Non-pigmented ciliary epithelial cell (primary cell): ENCODE measurements at places on chromosomes 5 and 9.

DNA sequence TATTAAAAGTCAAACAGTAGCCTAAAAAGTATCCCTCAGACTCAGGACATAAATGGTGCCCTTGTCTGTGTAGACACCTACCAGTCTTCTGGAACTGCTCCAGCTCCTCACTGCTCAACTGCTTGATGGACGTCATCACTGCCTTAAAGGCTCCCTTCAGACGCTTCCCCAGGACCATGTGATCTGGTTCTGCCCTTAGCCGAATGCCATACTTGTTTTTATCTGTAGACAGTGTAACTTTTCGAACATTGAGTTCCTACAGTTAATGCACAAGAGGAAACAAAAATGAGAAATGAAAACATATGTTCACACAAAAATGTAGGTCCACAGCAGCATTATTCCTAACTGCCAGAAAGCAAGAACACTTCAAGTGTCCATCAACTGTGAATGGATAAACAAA lies 46.2 kb downstream of the IARS1 start:
- DNase-seq: no peak

DNA sequence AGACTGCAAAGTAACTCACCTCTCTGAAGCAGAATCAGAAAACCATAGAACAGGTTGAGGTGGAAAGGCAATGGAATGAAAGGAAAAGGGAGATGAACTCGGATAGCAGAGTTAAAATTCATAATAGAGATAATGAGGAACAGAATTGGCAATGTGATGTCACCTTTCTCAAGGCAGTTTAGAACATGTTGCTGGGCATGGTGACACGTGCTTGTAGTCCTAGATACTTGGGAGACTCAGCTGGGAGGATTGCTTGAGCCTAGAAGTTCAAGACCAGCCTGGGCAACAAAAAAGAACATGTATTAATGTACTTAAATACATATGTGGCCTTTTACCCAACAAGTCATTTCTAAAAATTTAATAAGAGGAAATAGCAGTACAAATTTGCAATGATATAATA lies 81.6 kb upstream of the MIER3 start:
- no peak for DNase-seq

- no peak for DNase-seq
Observed at GRCh38 chr9:123265833-123266232, 2.6 kb downstream of the STRBP start.

- peak; percentile 2 for DNase-seq
Observed at GRCh38 chr9:100020121-100020795, 78.5 kb downstream of the ERP44 start.

DNA sequence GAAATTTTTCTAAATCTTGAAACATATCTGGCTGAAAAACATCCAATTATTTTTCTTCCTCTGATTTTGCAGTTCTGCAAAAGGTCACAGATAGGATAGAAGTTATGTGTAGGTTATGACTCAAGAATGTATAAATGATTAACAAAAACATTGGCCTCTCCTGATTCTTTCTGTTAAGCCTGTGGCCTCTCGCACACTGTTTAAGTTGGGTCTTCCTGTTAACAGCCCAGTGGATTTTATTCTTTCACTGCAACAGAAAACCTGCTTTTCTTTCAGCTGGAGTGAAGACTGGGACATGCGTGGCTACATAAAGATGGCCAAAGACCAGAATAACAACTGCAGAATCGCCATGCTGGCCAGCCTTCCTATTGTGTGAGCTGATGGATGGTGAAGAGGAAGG lies 17.1 kb upstream of the SPATA31E1 start:
- DNase-seq: no peak

DNA sequence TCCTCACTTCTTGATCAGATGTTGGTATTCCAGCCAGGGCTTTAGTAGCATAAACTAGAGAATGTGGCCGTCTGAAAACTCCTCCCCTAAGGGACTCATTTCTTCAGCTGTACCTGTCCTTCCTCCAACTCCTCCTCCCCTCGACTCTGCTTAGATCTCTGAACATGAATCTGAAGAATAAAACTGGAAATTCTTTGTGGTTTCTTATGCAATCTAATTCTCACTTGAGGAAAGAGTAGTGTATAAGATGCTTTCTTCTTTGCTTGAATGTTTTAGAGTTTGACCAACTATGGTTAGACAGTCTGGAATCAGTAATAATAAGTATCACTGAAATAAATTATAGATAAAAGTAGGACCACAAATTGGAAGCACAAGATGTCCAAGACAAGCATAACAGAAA lies 128.5 kb downstream of the LRRC70 start:
- DNase-seq: no peak

DNA sequence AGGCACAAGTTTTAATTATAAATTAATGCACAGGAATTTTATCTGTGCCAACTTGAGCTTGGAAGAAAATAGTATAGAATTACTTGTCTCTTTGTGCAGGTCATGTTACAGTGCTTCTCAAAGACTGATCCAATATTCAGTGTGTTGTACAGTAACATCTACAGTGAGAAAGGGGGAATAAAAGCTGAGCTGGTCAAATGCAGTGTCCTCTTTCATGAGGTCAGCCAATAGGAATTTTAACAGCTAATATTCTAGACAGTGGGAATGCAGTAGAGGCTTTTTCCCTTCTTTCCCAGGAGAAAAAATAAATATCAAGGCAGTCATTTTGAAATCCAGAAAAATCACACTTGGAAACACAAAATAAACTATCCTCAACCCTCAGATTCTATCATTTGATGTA lies 95.7 kb upstream of the ITGA1 start:
- DNase-seq: no peak

DNA sequence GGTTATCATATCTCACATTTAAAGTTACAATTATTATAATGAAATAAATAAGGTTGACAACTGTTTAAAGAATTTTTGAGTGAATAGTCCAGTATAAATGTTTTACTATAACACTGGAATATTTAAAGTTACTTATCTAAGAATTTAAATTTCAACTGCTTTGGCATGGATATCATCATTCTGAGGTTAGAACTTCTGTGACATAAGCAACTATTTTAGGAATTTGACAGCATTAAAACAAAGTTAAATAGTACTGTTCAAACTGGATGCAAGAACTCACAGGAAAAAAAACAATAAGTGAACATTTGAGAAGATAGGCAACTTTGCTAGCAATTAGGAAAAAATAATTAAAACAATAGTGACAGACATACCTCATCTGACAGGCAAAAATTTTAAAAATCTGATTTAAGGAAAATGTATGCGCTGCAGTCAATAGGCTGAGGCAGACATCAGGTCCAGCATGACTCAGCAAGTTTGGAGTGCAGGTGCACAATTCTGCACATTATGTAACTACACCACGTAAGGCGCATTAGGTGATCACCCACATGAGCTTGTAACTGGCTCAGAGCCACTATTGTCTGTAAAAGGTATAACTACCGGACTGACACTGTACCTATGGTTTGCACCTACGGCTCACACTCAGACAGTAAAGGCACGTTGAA lies 180.6 kb downstream of the PDE4D start:
- no peak for DNase-seq

DNA sequence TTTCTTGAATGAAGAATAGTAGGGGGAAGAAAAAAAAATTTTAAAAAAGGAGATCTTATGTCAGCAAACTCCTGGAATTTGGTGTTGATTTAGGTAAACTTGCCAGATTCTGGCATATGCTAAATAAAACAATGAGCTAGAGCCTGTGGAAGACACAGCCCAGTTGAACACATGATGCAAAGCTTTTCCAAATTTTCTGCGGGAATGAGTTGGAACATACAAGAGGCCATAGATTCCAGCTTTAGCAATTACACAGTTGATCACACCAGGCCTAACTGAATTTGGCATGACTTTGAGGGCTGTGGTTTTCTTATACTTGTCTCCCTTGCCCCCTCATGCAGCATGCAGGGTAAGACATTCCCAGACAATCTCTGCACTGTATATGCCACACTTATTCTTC lies 297.0 kb downstream of the SH3GL2 start:
- DNase-seq: no peak

- DNase-seq: no peak
Observed at GRCh38 chr9:128406848-128407391, 13.7 kb upstream of the CERCAM start.

DNA sequence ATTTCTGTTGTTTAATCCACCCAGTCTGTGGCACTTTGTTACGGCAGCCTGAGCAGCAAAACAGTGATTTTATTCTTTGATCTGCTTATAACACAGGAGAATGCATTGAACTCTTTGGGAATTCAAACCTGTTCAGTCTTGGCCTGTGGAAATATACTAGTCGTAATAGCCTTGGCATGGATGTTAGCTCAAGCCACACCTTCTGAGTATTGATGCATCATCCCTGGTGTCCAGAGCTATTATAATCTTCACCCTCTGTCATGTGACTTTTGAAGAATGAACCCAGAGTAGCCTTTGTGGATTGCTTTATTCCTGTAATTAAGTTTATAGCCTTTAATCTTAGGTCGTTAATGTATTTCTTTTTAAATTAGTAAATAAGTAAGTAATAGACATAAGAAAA lies 50.8 kb upstream of the TEX48 start:
- no peak for DNase-seq

DNA sequence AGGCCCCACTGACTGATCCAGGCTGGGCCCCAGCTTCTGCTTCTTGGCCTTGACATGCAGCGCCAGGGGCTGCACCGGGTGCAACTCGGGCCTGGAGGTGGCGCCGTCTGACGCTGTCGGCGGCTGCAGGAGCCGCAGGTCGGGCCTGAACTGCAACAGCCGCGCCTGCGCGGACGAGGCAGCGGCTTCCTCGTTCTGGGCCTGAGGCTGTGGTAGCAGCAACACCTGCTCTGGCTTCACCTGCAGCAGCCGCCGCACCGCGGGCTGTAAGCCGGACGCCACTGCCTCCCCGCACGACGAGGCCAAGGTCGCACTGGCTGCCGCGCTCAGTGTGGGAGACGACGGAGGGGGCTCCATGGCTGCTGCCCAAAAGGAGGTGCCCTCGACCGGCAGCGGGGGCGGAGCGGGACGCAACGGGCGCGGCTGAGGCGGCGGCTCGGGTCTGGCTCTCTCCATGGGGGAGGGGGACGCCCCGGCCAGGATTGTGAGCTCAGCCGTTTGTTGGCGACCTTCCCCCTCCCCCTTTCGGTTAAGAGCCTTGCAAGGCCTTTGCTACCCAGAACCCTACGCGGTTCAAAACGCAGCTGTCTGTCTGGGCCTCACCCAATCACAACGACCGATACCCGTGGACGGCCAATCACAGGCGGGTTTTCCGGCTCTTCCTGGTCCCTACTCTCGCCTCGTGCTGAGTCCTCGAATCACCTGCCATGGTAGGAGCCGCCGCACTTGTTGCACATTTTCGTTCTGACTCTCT lies 438 bp downstream of the SOX30 start:
- no peak for DNase-seq

- DNase-seq: no peak
Observed at GRCh38 chr9:119544492-119544891, 175.3 kb upstream of the BRINP1 start.

DNA sequence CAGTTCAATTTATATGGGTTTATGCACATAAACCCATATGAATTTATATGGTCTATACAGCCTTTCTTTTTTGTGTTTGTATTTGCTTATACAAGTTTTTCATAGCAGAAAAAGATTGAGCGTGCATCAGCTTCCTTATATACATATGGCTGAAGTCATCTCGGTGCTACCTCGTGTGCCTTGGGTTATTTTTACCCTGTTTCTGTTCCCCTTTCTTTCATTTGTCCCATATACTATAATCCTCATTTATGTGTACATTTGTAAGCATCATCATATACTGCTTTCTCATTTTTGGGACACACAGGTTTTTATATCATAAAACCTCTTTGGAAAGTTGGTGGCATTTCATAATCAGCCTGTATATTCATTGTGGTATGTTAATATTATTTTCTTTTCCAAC lies 107.8 kb upstream of the ADAMTSL1 start:
- no peak for DNase-seq

- no peak for DNase-seq
Observed at GRCh38 chr5:9502864-9503263, 43.0 kb downstream of the SEMA5A start.

DNA sequence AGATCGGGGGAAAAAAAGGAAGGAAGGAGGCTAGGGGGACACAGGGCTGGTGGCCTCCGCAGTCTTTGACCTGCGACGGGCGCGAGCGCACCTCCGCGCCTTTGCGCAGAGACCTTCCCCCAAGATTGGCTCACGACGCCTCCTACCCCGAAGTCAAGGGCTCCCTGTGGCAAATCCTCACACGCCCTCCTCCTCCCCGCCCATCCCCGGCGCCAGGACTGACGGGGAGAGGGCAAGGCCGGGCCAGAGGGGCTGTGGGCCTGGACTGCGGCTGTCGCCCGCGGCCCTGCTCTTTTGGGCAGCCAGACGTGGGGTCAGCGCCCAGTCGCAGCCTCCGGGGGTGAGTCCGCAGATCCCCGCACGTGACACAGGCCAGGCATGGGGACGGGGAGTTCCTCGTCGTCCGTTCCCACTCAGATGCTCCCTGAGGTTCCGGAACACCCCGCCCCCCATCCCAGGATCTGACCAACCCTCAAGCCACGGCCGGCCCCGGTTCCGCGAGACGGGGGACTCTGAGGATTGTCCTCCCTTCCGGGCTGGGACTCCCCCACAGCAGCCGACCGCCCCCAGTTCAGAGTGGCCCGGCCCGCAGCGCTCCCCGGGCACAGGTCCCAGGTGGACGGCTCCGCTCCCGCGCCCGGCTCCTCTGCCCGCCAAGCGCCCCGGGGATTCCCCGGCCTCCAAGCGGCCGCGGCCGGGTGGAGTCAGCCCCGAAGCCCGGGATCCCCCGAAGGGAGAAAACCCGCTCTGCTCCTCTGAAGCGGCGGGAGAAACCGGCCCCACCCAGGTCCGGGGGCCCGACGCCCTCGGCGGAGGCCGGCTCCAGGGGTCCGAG lies 543 bp upstream of the ANKRD33B start:
- no peak for DNase-seq

GRCh38 chr9:7171396-7172153 lies 413.8 kb downstream of the KDM4C start:
- DNase-seq: no peak

- DNase-seq: no peak
Observed at GRCh38 chr5:58106754-58107410, 353.0 kb downstream of the PLK2 start.

- no peak for DNase-seq
Observed at GRCh38 chr9:70285246-70285645, 26.5 kb downstream of the SMC5 start.

DNA sequence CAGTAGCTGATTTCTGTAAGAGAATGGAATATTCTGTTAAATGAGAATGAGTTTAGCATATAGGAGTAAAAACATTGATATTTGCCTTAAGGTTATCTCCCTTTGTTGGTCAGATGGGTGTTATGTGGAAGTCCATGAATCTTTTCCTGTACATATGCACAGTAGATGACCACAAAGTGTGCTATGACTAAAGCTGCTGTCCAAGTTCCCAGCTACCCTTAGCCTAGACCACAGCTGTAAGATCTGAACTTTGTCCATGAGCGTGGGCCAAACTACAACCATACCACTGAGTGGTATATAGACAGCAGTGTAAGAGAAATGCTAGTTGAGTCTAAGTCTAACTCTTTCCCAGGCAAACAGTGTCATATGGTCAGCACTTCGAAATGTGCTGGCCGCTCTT lies 48.8 kb downstream of the CD180 start:
- no peak for DNase-seq

- no peak for DNase-seq
Observed at GRCh38 chr9:14281136-14281795, 32.7 kb downstream of the NFIB start.

- DNase-seq: no peak
Observed at GRCh38 chr9:130191068-130191748, 19.0 kb downstream of the NCS1 start.
